ENCODE measurements at places on chromosomes 1 and 21.

DNA sequence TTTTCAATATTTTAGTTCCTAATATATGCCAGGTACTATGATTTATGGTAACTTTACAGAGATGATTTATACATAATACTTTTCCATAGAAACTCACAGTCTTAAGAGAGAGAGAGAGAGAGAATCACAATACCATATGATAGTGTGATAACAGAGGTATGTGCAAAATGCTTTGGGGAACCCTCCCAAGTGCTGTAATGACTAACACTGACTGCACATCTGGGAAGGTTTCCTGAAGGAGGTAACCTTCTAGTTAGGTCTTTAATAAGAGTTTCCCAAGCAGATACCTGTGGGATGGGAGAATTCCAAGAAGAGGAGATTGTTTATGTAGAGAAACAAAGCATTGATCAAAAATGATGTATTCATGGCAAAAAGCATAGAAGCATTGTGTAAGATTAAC, 34.6 kb upstream of the PIGC start:
- H3K27me3 ChIP-seq = no peaks in the 10 kb centered on the region
- H3K4me3 ChIP-seq = no peak overlapping the region
- H3K4me1 ChIP-seq = no peaks in the 10 kb centered on the region
- H3K27ac ChIP-seq = no peak overlapping the region
- DNase-seq = no peak
- H3K36me3 ChIP-seq = no peaks in the 10 kb centered on the region

GRCh38 chr1:89555550-89555949, 30.9 kb downstream of the LRRC8B start:
- H3K4me3 ChIP-seq = no peak overlapping the region
- DNase-seq = no peak
- no peaks in the 10 kb centered on the region for H3K36me3 ChIP-seq
- no peak overlapping the region for H3K27ac ChIP-seq
- no peaks in the 10 kb centered on the region for H3K27me3 ChIP-seq

- no peaks in the 10 kb centered on the region for H3K36me3 ChIP-seq
- H3K4me1 ChIP-seq = peaks cover 21% of the 10 kb centered on the region
- no peak overlapping the region for H3K4me3 ChIP-seq
- peak overlapping the region; percentile 13 for H3K27ac ChIP-seq
Measured at GRCh38 chr1:40592107-40592803, 60.8 kb downstream of the ZNF684 start.

GRCh38 chr1:228405200-228405978, 1.2 kb downstream of the TRIM11 start:
- H3K4me1 ChIP-seq = peaks cover 49% of the 10 kb centered on the region
- peak overlapping the region; percentile 97 for H3K4me3 ChIP-seq
- H3K36me3 ChIP-seq = peaks cover 5% of the 10 kb centered on the region
- DNase-seq = no peak

DNA sequence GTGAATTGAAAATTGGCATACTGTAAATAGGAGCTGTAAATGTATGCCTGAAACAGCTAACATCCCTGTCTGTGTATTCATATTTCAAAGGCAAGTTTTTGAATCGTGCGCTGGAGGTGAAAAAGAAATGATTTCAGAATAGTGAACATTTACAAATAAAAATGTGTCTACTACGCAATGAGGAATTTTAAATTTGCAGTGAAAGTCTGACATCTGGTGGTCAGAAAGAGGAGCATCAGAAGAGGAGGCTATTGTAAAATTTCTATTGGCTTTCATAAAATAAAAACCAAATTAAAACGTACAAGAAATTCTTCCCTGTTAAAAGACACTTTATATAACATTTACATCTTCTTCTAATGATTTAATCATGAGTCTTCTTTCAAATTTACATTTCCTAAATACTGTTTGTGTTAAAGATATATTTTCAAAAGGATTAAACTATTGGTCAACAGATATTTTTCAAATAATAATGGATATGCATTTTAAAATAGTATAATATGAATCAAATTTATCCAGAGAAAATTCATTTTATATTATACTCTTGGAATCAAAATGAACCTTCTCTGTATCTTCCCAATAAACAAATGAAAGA, 113.7 kb upstream of the RRP15 start:
- peaks cover under 1% of the 10 kb centered on the region for H3K27me3 ChIP-seq
- no peaks in the 10 kb centered on the region for H3K4me1 ChIP-seq
- H3K27ac ChIP-seq = no peak overlapping the region
- H3K4me3 ChIP-seq = no peak overlapping the region

DNA sequence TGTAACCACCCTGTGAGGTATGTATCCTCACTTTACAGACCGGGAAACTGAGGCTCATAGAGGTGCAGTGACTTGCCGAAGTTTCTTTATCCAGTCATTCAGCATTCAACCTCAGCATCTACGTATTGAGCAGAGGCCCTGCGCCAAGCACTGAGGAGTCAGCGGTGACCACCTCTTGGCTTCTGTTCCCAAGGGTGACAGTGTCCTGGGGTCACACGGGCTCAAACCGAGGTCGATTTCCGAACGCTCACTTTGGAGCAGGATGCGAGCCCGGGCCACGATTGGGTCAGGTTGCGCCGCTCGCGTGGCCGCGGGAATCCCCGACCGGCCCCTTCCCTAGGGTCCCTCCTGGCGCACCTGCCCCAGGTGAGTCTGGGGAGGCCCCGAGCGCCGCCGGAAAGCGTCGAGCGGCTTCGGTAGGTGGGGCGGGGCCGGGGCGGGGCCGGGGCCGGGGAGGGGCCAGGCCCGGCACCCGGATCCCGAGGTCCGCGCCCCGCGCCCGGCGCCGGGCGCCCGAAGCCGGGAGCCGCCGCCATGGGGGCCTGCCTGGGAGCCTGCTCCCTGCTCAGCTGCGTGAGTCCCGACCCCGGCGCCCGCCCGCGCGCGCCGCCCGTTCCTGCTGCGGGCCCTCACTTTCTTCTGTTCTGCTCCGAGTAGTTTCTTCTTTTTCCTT, at the start of gene SERINC2:
TSS of gene SERINC2 (plus strand) at position 482 of the 673 bp plus-strand sequence. CDS start at position 535, 53 bp downstream.
- peak within 1 kb of the TSS; percentile 75 for H3K4me3 ChIP-seq
- no peaks in the 10 kb centered on the region for H3K36me3 ChIP-seq
- peaks cover 25% of the 10 kb centered on the region for H3K4me1 ChIP-seq
- no peaks in the 10 kb centered on the region for H3K27me3 ChIP-seq
- peak within 1 kb of the TSS; percentile 91 for H3K27ac ChIP-seq

GRCh38 chr1:162193221-162193620, 123.7 kb downstream of the NOS1AP start:
- H3K36me3 ChIP-seq = no peaks in the 10 kb centered on the region
- no peaks in the 10 kb centered on the region for H3K27me3 ChIP-seq
- no peak overlapping the region for H3K4me3 ChIP-seq

GRCh38 chr1:8465013-8465412, 147.1 kb downstream of the SLC45A1 start:
- H3K4me3 ChIP-seq = no peak overlapping the region
- H3K27ac ChIP-seq = peak overlapping the region; percentile 67
- DNase-seq = no peak
- H3K4me1 ChIP-seq = peaks cover 66% of the 10 kb centered on the region
- no peaks in the 10 kb centered on the region for H3K27me3 ChIP-seq

- H3K27ac ChIP-seq = no peak overlapping the region
- no peak for DNase-seq
- H3K4me3 ChIP-seq = no peak overlapping the region
- peaks cover 28% of the 10 kb centered on the region for H3K4me1 ChIP-seq
Measured at GRCh38 chr1:168835176-168835575, 106.2 kb upstream of the DPT start.

DNA sequence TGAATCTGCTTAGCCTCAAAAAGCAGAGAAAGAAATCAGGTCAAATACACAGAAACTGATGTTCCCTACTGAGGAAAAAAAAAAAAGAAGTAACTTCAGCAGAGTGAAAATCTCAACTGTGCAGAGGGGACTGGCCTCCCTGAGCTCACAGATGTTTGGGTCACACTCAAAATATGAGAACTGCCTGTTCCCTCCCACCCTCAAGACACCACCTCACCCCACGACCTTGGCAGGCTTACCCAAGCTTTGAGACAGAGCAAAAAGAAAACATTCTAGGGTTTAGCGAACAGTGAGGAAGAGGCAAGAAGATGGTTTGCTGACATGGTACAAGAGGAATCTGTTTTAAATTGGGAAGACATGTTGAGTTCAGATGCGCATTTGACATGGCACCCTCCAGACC, 48.8 kb downstream of the NID1 start:
- H3K36me3 ChIP-seq = no peaks in the 10 kb centered on the region
- no peak overlapping the region for H3K4me3 ChIP-seq
- H3K4me1 ChIP-seq = no peaks in the 10 kb centered on the region

GRCh38 chr21:29056005-29056404, 17.4 kb downstream of the CCT8 start:
- no peak for DNase-seq
- no peaks in the 10 kb centered on the region for H3K27me3 ChIP-seq
- no peak overlapping the region for H3K4me3 ChIP-seq
- no peak overlapping the region for H3K27ac ChIP-seq
- H3K36me3 ChIP-seq = peaks cover 12% of the 10 kb centered on the region
- H3K4me1 ChIP-seq = no peaks in the 10 kb centered on the region

DNA sequence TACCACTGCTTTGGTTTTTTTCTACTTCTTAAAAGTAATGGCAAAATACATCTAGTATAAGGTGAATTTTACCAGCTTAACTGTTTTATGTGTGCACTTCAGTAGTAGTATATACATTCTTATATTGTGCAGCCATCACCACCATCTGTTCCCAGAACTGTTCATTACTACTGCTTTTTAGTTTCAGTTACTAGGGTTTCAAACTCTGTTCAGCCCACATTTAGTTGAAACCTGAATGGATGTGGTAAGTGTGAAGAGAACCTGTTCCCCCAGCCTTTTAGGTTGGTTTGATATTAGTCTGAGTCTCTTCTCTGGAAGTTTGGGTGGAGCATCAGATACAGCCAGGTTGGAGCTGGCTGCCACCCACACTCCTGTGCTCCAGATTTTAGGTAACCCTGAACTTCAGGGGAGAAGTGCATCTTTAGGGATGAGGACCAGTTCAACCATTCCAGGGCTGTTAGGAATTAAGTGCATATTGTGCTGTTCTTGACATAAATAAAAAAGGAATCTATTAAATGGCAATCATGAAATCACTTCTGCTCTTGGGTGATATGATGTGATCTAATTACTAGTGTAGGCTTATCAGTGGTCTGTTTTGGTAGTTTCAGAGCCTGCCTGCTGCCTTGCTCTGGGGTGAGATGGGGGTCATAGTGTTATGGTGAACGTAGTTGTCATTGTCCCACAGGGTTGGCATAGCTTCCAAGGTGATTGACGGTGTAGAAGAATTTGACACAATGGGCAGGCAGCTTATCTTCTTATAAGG, 32.1 kb downstream of the URB2 start:
- peaks cover 9% of the 10 kb centered on the region for H3K4me1 ChIP-seq
- no peaks in the 10 kb centered on the region for H3K36me3 ChIP-seq
- no peaks in the 10 kb centered on the region for H3K27me3 ChIP-seq

DNA sequence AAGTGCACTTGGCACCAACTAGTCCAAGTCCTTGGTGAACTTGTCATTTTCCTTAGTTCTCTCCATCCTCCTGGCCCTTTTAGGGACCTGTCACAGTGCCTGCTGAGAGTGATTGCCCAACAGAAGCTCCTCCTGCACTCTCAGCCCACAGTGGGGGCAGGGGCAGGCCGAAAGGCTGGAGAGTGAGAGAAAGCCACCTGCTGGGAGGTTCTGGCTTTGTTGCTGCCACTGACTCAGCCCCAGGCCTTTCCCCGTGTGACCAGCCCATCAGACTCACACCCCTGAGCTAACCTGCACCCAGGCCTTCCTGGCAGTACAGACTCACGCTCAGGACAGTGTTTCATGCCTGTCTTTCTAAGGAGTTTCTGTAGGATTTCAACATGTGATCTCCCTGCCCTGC, 17.1 kb upstream of the PROK1 start:
- H3K4me3 ChIP-seq = no peak overlapping the region
- no peaks in the 10 kb centered on the region for H3K36me3 ChIP-seq
- no peak overlapping the region for H3K27ac ChIP-seq
- H3K4me1 ChIP-seq = no peaks in the 10 kb centered on the region

GRCh38 chr1:107782217-107782845, 182.6 kb downstream of the VAV3 start:
- no peak overlapping the region for H3K27ac ChIP-seq
- H3K27me3 ChIP-seq = no peaks in the 10 kb centered on the region
- DNase-seq = no peak
- peaks cover 14% of the 10 kb centered on the region for H3K4me1 ChIP-seq
- H3K36me3 ChIP-seq = no peaks in the 10 kb centered on the region

DNA sequence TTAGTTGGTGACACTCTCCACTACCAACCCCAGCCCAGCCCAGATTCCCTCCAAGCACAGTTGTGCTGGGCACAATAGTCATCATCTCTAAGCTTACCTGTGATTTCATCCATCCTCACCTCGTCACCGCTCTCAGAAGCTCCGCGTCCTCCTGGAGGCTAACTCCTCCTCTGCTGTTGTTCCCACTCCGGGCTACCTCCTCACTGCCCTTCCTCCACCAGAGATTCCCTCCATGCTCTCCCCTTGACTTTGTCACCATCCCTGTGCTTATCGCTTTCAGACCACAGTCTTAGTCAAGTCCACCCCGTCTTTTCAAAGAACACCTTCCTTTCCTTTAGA, 47.0 kb upstream of the KIF26B start:
- H3K27ac ChIP-seq = no peak overlapping the region
- no peak overlapping the region for H3K4me3 ChIP-seq
- H3K4me1 ChIP-seq = no peaks in the 10 kb centered on the region
- no peaks in the 10 kb centered on the region for H3K36me3 ChIP-seq
- no peak for DNase-seq

DNA sequence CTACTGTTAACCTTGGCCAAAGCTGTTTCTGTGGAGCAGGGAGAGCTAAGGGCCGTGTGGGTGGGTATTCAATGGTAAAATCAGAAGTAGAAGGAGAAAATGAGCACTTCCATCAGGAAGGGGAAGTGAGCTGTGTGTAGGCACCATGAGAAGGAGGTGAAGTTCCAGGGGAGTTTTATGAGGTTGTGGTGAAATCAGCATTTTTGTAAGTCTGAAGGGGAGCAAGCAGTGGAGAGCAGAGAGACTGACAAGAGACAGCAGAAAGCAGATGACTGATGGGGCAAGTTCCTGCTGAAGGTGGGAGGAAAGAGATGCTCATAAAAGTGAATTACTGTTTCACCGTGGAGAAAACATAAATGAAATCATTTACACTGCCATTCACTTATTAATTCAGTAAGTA, 2.7 kb upstream of the GPR88 start:
- H3K4me1 ChIP-seq = peaks cover 38% of the 10 kb centered on the region
- H3K27ac ChIP-seq = no peak overlapping the region
- peaks cover 4% of the 10 kb centered on the region for H3K27me3 ChIP-seq
- H3K36me3 ChIP-seq = no peaks in the 10 kb centered on the region
- H3K4me3 ChIP-seq = no peak overlapping the region
- no peak for DNase-seq

Data from esophagus squamous epithelium (tissue), 5 donors.